Activated CD4-positive, alpha-beta T cell treated with anti-CD3 and anti-CD28 coated beads, Interleukin-2, amount 10 ng/mL, durations not matched to agents 7 days and 5 days (primary cell): ENCODE measurements at places on chromosomes 7 and 10.
A peak's percentile ranks its signal among the peaks of the same experiment; 100 is the strongest.

DNA sequence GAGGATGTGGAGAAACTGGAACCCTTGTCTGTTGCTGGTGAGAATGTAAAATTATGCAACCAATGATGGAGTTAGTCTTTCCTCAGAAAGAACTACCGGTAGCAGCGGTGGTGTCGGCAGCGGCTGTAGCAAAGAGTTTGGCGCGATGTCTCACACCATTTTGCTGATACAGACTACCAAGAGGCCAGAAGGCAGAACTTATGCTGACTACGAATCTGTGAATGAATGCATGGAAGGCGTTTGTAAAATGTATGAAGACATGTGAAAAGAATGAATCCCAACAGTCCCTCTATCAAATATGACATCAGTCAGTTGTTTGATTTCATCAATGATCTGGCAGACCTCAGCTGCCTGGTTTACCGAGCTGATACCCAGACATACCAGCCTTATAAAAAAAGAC, 10.6 kb downstream of the CLEC2L start:
- DNase-seq = no peak

DNA sequence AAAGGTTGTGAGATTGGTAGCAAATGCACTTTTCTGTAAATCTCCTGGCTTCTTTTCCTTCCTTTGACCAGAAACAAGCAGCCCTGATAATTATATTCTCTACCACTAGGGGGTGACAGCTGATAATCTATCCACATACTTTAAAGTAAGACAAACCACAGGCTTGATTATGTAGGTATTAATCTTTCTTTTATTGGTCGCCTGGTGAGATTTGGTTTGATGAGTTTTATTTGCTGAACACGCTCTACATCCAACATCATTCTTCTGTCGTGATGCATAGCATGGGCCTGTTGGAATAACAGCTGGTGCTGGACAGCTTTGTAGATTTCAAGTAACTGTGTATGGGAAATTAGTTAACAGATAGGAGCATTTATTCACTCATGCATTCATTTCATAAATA, 63.5 kb downstream of the ZNF365 start:
- DNase-seq = peak; percentile 56

GRCh38 chr7:130142654-130143333, 62.4 kb downstream of the TMEM209 start:
- DNase-seq = no peak

DNA sequence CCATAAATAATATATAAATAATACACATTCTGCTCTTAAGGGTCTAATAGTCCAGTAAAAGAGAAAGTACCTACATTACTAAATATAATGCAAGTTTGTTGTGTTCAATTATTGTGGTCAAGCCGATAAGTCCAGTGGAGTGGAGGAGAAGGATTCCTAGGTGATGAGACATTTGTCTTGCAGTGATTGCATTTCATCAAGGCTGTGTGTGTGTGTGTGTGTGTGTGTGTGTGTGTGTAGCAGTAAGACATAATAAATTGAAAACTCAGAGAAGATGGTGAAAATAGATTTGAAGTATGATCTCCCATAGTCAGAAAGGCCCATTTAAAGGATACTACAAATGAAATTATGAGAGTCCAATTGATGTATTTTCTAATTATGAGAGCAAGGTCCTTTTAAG, 192.5 kb upstream of the SEMA3C start:
- no peak for DNase-seq
